ENCODE measurements at places on chromosomes 13 and 19.
A peak's percentile ranks its signal among the peaks of the same experiment; 100 is the strongest.

DNA sequence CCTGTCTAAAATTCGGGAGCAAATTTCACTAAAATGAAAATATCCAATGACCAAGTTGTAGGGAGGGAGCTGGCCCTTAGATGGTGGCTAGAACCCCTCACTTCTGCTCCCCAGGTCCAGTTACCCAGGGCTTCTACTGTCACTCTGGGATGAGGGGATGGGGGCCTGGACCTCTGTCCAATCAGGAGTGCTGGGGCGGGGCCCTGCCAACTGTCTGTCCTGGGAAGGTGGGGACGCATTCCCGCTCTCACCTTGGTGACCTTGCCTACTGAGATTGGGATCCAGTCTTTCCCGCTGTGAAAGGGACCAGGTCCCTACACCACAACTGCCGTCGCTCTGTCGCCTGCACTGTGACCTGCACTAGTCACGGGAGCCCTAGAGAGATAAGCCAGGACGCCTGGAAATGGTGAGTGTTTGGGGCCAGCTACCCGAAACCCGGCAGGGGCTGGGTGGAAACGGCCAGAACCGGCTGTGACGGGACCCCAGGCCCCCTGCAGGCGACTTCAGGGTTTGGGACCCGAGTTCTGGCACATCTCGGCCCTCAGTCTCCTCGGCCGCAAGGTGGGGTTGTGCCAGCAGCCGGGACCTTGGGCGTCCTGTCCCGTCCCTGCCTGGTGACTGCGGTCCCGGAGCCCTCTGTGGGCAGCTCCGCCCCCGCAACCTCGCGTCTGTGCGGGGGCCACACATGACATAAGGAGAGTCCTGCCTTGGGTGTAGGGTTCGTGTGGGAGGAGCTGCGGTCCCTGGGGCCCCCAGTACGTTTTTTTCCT lies 22.8 kb downstream of the ZNF20 start:
- no peak for DNase-seq

DNA sequence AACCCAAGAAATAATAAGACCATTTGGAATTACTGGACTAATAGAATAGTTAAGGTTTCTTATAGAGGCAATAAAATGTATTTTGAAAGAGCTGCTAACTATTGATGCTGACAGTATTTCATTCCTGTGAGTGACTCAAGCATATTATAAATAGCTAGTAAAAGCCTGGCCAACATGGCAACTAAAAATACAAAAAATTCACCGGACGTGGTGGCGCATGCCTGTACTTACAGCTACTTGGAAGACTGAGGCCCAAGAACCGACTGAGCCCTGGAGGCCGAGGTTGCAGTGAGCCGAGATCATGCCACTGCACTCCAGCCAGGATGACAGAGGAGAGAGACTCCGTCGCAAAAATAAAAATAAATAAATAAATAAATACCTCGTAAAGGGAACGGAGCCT lies 5.4 kb upstream of the ICAM3 start:
- no peak for DNase-seq

DNA sequence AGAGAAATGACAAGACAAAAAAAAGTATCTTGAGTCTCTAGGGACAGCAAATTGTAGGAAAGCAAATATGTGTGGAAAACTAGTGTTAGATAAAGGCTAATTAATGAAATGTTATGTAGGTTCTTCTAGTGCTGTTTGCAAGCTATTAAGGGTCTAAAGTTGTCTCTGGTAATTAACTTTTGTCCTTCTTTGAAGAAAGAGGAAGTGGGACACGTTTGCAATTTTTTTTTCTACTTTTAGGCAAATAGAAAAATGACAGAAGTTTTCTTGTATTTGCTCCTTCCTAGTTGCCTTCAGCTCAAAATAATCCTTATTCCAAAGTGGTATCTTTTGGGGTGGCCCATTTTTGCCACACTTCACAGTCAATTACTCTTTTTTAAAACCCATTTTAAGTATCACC lies 1877.7 kb upstream of the PRR20A start:
- DNase-seq = no peak

DNA sequence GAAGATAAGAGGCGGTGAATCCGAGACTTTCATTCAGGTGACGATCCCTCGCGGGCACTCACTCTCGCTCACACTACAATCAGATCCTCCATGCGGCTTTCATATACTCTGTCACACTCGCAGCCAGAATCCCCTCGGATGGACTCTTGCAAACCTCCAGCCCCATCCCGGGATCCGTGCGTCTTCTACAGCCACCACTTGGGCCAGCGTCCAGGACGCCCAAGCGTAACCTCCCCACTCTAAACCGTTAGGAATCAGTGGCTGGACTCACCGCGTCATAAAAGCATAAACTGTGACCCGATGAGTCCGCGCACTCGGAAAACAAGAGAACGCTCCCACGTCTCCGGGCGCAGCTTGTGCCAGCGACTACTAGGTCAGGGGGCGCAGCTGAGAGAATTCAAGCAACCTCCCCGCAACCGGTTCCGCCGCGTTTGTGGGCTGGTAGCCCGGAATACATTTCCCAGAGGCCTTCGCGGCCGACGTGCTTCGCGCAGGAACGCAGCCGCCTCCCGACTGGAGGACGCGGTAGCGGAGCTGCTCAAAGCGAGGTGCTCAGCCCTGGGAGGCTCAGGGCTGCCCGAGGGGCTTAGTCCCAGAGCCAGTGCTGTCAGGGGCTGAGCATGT lies 27.6 kb downstream of the ZNF607 start:
- peak; percentile 58 for DNase-seq

GRCh38 chr19:39407660-39408391 lies 1.2 kb downstream of the ZFP36 start:
- DNase-seq = no peak

DNA sequence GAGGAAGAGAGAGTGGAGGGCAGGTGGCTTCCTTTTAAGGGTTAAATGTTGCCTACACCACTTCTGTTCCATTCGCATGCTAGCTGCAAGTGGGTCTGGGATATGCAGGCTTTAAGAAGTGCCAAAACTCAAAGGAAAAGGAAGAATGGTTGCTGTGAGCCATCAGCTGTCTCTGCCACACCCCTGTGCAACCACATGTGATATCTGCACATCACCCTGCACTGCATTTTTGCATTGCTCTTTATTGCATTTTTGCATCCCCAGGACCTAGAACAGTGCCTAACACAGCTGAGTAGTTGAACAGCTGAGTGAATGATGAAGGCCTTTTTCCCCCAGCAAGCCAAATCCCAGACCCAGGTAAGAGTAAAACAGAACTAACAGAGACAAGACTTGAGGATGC lies 136.1 kb downstream of the ZIC5 start:
- no peak for DNase-seq

DNA sequence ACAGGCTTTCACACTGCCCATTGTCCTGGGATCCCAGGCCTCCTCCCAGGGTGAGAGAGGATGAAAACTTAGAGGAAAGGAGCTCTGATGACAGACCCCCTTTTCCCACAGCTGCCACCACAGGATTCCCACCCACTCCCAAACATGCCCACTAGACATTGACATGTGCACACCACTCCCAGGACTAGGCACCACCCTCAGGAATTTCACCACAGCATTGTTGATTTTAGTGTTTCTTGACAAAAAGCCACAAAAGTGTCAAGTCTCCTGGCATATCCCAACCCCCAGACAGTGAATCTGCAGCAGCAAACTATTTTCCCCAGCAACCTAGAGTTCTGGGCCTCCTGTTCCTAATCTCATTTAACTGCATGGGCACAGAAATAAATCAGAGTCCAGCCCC lies 10.1 kb downstream of the ZNF714 start:
- DNase-seq = no peak

DNA sequence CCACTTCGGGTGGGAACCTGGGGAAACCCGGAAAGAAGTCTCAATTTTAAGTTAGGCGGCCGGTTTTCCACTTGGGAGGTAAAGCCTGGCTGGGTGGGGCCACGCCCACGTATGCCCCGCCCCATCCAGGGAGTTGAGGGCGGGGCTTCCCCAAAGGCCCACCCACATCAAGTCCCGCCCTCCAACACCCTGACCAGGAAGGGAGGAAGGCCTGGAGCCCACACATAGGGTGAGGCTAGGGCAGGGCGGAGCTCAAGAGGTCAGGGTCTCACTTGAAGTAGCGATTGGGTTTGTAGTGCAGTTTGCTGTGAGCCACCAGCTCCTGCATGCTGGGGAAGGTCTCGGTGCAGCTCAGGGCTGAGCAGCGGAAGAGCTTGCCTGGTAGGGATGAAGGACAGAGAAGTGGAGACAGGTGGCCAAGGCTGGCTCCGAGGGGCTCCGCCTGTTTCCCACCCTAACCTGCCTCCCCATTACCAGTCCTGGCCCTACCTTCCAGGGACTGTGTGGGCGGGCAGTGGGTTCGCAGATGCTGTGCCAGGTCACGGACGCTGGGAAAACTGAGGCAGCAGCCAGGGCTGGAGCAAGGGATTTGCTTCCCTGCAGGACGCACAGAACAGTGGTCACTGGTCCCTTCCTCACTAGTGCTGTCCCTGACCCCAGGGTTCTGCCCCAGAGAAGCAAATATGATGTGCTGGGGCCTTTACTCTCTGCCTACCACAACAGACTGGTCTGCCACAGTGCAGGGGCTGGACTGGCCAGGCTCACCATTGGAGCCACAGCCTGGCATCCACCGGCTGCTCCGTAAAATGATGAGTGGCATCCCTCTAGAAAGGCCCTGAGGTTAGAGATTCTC lies 1.6 kb downstream of the ZNF414 start:
- DNase-seq = no peak

DNA sequence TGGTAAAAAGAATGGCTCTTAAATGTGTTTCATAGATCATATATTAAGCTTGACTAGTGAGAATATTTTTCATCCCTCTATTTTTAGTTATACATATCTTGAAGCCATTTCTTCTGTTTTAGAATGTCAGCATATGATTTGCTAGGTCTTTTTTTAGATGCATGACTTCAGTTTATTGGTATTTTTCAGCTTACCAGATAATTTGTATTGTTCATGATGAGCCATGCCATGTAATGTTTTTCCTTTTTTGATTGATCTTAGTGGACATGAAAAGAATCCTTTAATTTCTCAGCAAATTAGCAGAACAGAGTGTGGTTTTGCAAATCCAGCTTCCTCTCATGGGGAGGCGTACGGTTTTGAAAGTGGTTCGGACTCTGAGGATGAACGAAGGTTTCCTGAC lies 168.5 kb downstream of the LMO7 start:
- DNase-seq = no peak

- peak; percentile 99 for DNase-seq
These were observed at the start of gene TOMM40 for GRCh38 chr19:44891016-44891882. TOMM40 (plus strand) TSS chr19:44891254; CDS start chr19:44891416, 162 bp downstream.

GRCh38 chr13:50712456-50712855 lies 131.0 kb downstream of the DLEU7 start:
- DNase-seq = no peak

GRCh38 chr13:44514278-44514677 lies 61.9 kb downstream of the TSC22D1 start:
- DNase-seq = no peak

- DNase-seq = no peak
These were observed 249.4 kb upstream of the PCDH20 start for GRCh38 chr13:61664801-61665705.

DNA sequence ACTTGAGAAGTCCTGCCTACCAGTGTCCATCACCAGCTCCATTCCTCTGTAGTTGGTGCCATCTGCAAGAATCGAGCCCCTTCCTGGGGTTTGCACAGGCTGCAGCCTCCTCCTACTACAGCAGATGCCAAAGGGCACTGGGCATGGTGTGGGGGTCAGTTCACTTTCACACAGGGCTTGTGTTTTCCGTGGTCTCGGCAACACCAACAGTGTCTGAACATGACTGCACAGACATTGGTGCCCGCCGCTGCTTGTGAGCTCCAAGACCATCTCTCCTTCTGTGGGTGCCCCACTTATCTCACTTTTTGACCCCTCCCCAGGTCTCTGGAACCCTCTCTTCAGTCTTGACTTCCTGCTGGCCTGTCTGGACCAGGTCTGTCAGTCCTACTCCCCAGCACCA lies 15.2 kb downstream of the ZNF446 start:
- no peak for DNase-seq

DNA sequence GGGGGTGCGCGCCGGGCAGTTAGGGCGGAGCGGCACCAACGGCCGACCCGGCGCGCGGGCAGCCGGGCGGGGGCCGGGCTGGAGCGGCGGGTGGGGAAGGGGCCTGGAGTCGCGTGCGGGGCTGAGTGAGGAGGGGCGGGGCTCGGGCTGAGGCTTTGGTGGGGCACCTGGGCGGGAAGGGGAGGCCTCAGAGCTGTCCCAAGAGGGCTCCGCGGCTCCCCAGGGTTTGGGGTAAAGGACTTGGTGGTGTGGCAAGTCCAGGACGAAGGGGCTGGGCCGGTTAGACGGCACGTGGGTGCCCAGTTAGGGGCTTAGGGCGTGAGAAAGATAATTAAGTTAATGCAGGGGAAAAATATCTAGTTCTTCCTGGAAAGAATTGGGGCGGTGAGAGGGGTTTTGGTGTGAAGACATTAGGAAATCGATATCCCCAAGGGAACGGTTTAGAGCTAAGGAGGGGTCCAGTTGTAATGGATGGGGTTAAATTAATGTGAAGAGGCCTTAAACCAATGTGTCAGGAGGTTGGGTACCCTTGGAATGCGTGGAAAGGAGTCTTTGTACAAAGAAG lies 496 bp downstream of the ZNF574 start:
- no peak for DNase-seq

GRCh38 chr13:103671547-103671946 lies 605.3 kb upstream of the SLC10A2 start:
- DNase-seq = no peak

DNA sequence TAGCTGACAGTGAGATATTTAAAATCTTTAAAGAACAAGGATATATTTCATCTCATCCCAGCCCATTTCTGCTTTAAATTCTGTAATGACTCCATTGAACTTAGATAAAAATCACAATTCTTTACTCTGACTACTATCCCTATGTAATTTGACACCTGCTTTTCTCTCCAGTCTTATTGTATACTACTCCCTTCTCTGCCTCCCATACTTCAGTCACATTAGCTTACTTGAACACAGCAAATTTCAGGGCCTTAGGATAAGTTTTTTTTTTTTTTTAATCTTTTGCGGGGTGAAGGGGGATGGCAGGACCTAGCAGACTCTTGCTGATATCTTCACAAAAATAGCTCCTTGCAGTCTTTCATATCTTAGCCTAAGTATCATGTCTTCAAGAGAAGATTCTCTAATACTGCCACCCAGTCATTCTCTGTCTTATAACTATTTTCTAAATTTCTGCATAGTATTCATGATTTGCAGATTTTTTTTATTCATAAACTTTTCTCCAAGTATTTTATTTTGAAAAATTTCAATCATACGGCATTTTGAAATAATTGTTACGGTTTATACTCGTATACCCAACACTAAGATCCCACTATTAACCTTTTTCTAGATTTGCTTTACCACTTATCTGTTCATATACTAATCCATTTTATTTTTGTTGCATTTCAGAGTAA lies 151.4 kb downstream of the PCCA start:
- no peak for DNase-seq
